Myometrial cell (primary cell): ENCODE measurements at places on chromosomes 5 and 9. TPM values are rescaled to one million over a fixed set of nuclear protein-coding genes. Genes with fewer than 3 reads are reported as not detected.

CATSPER3 gene
- total RNA-seq: under 0.01 TPM in 1 of 2 replicates, not detected in the other

ZNF883 gene
- 1.7 and 3.7 TPM in 2 replicates for total RNA-seq

SLCO6A1 gene
- total RNA-seq: not detected in 2 replicates

PLCXD3 gene
- total RNA-seq: 5.7 and 6.1 TPM in 2 replicates

SHOC1 gene
- under 0.01 TPM in 2 replicates for total RNA-seq
